ENCODE measurements at places on chromosomes 13 and 19.

GRCh38 chr19:48392860-48393558 is 459 bp upstream of the GRIN2D start:
- H3K27me3 ChIP-seq: peaks cover 53% of the 10 kb centered on the region
- peaks cover 73% of the 10 kb centered on the region for H3K4me1 ChIP-seq
- no peaks in the 10 kb centered on the region for H3K36me3 ChIP-seq
- no peak overlapping the region for H3K4me3 ChIP-seq
- H3K27ac ChIP-seq: no peak overlapping the region

GRCh38 chr19:2905918-2906519 is 5.3 kb downstream of the ZNF57 start:
- no peak overlapping the region for H3K4me3 ChIP-seq
- peaks cover 11% of the 10 kb centered on the region for H3K4me1 ChIP-seq
- no peaks in the 10 kb centered on the region for H3K36me3 ChIP-seq
- no peaks in the 10 kb centered on the region for H3K27me3 ChIP-seq
- no peak for DNase-seq

DNA sequence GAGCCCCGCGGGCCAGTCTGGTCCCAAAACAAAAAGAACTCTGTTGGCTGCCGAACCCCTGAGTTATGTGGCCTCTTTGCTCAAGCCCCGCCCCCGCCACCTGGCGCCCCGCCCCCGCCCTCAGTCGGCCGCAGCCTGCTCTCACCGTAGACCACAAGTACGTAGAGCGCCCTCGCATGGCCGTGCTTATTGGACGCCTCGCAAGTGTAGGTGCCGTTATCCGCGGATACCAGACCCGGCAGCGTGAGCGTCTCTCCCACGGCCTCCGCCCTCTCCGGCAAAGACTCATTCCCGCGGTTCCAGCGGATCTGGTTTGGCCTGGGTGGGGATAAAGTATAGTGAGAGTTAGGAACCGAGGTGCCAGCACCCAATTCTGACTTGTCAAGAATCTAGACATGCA is 5.5 kb upstream of the ZNF428 start:
- DNase-seq: peak; percentile 83
- H3K36me3 ChIP-seq: no peaks in the 10 kb centered on the region
- no peak overlapping the region for H3K27ac ChIP-seq
- H3K27me3 ChIP-seq: no peaks in the 10 kb centered on the region
- peaks cover 2% of the 10 kb centered on the region for H3K4me1 ChIP-seq

DNA sequence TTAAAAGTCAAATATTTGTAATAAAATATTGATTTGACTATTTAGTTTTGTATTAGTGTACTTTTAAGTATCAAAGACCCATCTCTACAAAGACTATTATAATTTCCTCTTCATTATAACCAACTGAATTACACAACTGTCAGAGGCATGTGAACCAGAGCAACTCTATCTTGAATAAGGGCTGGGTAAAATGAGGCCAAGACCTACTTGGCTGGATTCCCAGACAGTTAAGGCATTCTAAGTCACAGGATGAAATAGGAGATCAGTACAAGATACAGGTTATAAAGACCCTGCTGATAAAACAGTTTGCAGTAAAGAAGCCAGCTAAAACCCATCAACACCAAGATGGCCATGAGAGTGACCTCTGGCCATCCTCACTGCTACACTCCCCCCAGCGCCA is 36.2 kb upstream of the ATP12A start:
- peaks cover under 1% of the 10 kb centered on the region for H3K4me1 ChIP-seq
- H3K27ac ChIP-seq: no peak overlapping the region

- H3K27me3 ChIP-seq: no peaks in the 10 kb centered on the region
- H3K4me1 ChIP-seq: no peaks in the 10 kb centered on the region
- H3K36me3 ChIP-seq: no peaks in the 10 kb centered on the region
- DNase-seq: no peak
- H3K4me3 ChIP-seq: no peak overlapping the region
- H3K27ac ChIP-seq: no peak overlapping the region
These were observed 84.1 kb upstream of the TRPC4 start for GRCh38 chr13:37953696-37954095.

DNA sequence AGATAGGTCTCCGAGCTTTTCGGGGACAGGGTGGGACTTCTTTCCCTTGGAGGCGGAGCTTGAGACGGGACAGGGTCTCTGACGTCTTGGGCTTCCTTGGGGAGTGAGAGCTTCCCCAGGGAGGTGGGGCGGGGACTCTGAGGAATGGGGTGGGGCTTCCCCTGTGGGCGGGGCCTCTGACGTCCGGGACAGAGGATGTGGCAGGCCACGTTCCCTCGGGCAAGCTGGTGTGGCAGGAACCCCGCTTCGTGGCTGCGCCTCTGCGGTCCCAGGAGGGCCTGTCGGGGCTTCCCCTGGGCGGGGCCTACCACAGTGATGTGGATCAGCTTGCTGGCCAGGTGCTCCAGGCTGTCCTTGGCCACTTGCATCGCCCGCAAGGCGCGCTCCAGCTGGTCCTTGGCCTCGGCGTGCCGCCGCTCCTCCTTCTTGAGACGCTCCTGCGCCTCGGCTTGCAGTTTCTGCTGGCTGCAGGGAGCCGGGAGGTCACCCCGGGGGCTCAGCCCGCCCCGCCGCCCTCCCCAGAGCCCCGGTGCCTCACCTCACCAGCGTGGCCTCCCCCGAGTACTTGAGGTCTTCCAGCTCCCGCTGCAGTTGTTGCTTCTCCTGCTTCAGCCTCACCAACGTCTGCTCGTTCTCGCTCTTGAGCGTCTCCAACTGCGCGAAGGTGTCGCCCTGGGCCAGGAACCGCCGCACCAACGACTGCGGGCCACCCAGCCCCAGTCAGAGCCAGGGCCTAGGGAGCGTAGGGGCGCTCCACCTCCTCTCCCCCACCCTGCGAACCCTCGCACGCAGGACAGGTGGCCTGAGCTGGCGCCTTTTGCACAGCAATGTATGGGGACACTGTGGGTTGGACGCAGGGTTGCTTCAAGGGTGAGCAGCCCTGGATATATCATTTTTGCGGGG is 3.3 kb upstream of the RGL3 start:
- H3K4me1 ChIP-seq: peaks cover 5% of the 10 kb centered on the region
- peaks cover 5% of the 10 kb centered on the region for H3K27me3 ChIP-seq
- peak overlapping the region; percentile 40 for H3K4me3 ChIP-seq
- DNase-seq: peak; percentile 50
- H3K36me3 ChIP-seq: no peaks in the 10 kb centered on the region
- H3K27ac ChIP-seq: no peak overlapping the region

DNA sequence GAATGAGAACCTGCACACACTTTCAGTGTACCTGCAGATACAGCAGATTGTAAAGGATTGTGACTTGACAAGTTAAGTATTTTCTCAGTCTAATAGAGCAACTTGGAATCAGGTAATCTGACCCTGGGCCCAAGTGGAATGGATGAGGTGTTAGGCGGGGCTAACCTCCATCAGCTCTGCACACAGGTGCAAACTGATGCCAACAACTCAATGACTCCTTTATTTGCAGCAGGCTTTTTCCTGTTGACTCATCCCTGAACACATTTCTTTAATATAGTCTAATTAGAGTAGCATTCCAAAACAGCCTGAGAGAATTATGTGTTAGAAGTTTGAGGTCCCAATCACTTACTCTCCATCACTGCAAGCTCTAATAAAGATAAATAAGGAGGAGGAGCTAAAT is 48.8 kb downstream of the TPT1 start:
- peaks cover 16% of the 10 kb centered on the region for H3K4me1 ChIP-seq
- peaks cover 7% of the 10 kb centered on the region for H3K36me3 ChIP-seq
- H3K27ac ChIP-seq: no peak overlapping the region
- no peak overlapping the region for H3K4me3 ChIP-seq
- no peaks in the 10 kb centered on the region for H3K27me3 ChIP-seq
- no peak for DNase-seq

DNA sequence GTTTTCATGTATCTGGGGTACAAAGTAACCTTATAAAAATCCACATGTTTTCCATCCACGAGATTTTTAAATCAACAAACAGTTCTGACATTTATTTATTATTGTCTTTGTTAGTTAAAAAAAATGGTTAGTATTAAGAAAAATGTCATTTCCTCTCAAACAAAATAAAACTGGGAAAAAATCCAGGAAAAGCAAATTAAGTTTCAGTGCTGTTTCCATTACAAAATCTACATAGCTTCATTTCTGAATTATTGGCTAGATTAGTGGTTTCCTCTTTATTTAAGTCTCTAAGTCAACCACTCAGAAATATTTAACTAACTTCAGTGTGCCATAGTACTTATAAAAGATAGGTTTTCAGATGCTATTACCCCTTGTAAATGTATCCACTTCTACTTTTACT is 49.1 kb downstream of the MZT1 start:
- peaks cover 2% of the 10 kb centered on the region for H3K27me3 ChIP-seq
- no peaks in the 10 kb centered on the region for H3K36me3 ChIP-seq
- H3K4me1 ChIP-seq: no peaks in the 10 kb centered on the region
- no peak overlapping the region for H3K27ac ChIP-seq
- no peak overlapping the region for H3K4me3 ChIP-seq
- DNase-seq: no peak

DNA sequence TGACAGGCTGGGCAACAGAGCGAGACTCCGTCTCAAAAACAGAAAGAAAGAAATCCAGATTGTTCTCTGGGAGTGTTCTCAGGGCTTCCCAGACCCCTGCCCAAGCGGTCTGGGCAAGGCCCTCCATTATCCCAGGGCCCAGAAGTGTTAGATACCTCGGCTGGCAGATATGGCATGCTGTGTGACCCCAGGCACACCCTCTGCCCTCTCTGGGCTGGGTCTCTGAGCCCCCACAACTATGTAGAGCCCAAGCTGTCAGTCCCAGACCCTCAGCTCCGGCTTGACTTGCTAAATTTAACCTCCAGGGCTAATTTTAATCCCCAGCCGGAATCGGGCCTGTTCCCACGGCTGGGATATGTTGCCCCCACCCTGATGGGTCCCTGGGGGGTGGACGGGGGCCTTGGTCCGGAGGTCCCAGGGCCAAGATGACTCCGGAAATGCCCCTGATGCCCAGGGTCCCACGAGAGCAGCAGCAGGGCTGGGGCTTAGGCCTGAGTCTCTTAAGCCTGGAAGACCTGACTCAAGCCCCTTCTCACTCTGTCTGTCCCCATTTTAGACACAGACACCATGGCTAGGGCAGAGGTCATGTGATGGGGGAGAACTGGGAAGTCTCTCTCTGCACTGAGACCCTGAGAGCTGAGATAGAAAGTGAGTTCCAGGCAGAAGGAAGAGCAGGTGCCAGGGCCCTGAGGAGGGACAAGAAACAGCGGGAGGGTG is 14.5 kb upstream of the TMEM161A start:
- no peak overlapping the region for H3K4me3 ChIP-seq
- H3K27me3 ChIP-seq: no peaks in the 10 kb centered on the region
- peaks cover 12% of the 10 kb centered on the region for H3K36me3 ChIP-seq
- no peaks in the 10 kb centered on the region for H3K4me1 ChIP-seq
- DNase-seq: no peak

GRCh38 chr13:110351636-110352420 is 44.7 kb downstream of the COL4A2 start:
- no peaks in the 10 kb centered on the region for H3K4me1 ChIP-seq
- H3K36me3 ChIP-seq: no peaks in the 10 kb centered on the region
- no peak overlapping the region for H3K4me3 ChIP-seq
- no peak overlapping the region for H3K27ac ChIP-seq
- H3K27me3 ChIP-seq: peaks cover 2% of the 10 kb centered on the region

GRCh38 chr13:102904408-102904862 is 58.6 kb downstream of the ERCC5 start:
- no peaks in the 10 kb centered on the region for H3K4me1 ChIP-seq
- DNase-seq: no peak
- H3K36me3 ChIP-seq: no peaks in the 10 kb centered on the region
- no peak overlapping the region for H3K27ac ChIP-seq
- H3K4me3 ChIP-seq: no peak overlapping the region
- no peaks in the 10 kb centered on the region for H3K27me3 ChIP-seq

GRCh38 chr13:97324115-97324514 is 102.0 kb downstream of the MBNL2 start:
- DNase-seq: no peak
- no peaks in the 10 kb centered on the region for H3K36me3 ChIP-seq
- H3K4me1 ChIP-seq: no peaks in the 10 kb centered on the region
- H3K27me3 ChIP-seq: no peaks in the 10 kb centered on the region

DNA sequence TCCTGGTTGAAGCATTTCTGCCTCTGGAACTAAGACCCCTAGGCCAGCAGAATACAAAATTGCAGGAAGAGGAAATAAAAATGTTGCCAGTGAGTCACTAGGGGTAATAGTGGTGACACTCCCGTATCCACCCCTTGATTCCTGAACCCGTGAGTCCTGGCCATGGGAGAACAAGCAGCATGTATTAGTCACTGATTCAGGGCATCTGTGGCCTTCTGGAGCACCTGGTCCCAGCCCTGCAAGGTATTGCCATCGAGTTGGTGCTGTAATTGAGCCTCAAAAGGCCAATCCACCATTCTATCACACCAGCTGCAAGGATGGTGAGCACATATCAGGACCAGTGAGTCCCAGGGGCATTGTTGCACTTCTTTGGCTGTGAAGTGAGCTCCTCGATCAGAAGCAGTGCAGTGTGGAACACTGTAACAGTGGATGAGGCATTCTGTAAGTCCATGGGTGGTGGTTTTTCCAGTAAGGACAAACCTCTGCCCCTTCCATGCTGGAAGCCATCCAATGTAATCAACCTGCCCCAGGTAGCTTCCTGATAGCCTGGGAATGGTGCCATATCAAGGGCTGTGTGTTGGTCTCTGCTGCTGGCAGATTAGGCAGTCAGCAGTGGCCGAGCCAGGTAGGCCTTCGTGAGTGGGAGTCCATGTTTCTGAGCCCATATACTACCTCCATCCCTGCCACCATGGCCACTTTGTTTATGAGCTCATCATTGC is 39.6 kb downstream of the C1QTNF9 start:
- no peaks in the 10 kb centered on the region for H3K27me3 ChIP-seq
- no peak for DNase-seq
- H3K27ac ChIP-seq: no peak overlapping the region
- H3K4me1 ChIP-seq: no peaks in the 10 kb centered on the region
- H3K4me3 ChIP-seq: no peak overlapping the region
- no peaks in the 10 kb centered on the region for H3K36me3 ChIP-seq

DNA sequence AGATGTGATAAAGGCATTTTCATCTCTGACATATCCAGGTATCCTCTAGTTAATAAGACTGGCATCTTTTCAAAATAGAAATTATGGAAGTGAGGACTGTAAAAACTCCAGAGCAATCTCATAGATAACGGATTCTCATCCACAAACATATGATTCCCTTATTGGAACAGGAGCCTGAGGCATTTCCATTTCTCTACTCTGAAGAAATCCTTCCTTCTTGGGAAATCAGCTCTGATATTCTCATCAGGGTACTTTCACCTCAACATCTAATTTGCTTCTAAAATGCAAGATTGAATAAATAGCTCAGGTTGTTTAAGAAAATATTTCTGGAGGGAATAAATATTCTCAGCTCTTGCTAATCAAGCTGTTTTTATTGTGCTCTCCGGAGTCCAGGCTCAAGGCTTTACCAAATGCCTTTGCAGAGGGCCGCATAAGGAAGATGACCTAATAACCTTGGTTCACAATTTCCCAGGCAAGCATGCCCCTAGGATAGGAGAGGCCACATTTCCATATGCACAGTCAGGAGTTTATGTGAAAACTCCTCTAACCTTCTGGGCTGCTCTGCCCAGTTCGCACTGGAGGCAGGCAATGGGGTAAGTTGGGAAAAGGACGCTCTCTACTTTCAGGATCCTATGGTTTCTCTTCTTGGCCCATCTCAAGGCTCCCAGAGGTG is 44.0 kb upstream of the RFC3 start:
- no peaks in the 10 kb centered on the region for H3K36me3 ChIP-seq
- no peaks in the 10 kb centered on the region for H3K4me1 ChIP-seq
- no peaks in the 10 kb centered on the region for H3K27me3 ChIP-seq
- H3K4me3 ChIP-seq: no peak overlapping the region

Measured in T-cell (primary cell).